ENCODE measurements at places on chromosomes 1 and 21.

DNA sequence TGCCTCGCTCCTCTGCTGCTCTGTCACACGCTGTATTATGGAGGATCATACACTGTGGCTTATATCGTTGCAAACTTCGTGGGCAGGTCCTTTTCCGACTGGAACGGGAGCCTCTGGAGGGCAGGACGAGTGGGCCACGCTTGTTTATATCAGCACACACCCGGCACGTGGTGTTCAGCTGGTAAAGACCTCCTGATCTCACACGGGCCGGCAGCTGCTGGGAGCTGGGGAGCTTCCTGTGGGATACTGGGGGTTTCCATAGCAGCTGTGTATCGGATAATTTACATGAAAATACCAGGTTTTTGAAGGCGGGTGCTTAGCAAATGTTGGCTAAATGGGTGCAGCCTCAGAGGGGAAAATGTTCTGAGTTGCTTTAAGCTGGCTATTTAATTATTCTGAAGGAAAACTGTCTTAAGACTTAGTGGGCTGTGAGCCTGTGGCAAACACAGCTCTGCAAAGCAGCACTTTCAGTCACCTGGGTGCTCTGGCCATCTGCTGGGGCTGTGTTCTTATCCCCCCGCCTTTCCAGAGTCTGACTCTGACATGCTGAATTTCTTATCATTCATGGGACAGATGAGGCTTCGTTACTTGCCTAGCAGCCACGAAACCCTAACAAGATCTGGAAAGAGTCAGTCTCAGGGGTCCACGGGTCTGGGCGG lies 103.6 kb upstream of the GCLM start:
- no peak for DNase-seq

DNA sequence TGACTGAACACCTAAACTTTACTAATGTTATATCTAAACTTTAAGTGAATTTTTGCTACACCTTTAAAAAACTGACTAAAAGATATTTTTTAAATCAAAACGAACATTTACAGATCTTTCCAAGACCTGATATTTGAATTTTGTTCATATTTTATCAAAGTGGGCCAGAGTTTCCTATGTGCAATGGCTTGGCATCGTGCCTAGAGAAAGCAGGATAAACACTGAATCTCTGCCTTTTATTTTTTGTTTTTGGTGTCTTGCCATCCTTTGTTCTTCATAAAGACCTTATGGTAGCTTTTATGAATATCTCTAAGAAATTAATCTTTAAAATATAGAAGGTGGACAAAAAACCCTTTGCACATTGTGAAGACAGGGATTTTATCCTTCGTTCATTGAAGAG lies 25.8 kb upstream of the VPS26C start:
- no peak for DNase-seq

- DNase-seq = no peak
Measured at GRCh38 chr1:173206816-173207568, at the start of gene TNFSF4. TNFSF4 (minus strand) TSS chr1:173207331; CDS start chr1:173207176, 155 bp downstream.

DNA sequence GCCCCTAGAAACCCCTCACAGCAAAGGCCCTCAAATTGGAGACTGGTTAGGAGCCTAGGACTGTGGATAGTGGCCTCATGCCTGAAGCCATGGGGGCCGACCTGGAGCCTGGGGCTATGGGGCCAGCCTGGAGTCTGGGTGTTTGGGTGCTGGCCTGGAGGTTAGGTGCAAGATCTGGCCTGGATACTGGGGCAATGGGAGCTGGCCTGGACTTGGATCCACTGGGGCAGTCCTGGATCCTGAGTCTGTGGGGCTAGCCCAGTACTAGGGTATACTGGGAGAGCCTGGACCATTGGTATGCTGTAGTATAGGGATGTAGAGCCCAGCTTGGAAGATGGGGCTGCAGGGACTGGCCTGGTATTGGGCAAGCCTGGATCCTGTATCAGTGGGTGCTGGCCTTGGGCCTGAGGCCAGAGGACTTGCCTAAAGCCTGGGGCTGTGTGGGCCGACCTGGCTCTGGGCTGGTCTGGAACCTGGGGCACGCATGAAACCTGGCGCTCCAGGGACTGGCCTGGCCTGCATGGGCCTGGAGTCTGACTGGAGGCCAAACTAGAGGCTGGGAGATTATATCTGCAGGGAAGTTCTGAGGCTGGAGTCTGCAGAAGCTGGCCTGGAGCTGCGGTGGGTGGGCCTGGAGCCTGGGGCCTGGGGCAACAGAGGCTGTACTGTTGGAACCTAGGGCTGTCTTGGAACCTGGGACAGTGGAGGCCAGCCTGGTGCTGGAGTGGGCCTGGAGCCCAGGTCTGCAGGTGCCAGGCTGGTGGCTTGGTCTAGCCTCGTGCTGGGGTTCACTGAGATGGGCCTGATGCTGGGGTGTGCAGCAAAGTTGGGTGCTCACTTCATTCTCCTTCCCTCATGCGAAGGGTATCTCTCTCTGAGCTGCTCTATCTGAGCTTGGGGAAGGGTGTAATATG lies 12.6 kb upstream of the DENND1B start:
- DNase-seq = no peak

DNA sequence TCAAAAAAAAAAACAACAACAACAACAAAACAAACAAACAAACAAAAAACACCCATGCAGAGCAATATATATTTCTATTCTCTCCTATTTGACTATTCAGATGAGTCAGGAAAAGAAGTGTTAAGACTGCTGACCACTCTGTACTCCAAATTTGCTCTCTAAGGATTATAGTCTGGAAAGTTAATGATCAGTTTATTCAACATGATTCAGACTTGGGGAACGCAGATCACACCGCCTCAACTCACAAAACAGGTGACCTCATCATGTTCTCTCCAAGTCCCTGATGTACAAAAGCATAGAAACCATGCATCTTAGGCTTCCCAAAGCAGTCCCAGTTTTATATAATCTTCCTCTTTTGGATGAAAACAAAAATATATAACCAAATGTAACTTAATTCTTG lies 51.9 kb upstream of the PRRC2C start:
- DNase-seq = no peak

DNA sequence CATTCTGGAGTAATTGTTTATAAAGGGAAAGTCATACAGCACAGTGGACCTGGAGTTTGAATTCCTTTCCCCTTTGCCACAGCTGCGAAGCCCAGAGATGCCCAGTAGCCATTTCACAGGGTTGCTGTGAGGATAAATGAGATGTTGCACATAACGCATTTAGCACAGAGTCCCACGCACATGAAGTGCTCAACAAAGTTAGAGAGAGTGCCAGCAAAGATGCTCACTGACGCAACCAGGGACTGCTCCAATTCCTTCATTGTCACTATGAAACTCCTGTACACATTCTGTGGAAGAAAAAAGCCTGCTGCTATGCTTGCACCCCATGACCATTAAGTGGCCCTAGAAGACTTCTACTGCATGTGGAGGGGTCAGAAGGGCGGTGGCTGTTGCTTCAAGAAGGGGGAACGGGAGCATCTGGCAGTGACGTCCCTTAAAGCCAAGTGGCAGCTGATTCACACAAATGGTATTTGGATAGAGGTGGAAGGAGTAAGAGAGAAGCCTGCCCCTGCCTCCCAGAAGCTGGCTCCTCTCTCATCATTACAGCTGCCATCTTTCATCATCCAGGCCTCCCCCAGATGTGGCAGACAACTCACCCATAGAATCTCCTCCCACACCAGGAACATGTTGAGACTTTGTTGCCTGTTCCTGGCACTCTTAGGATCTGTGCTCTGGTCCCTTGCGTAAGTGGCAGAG lies 26.5 kb upstream of the VAV3 start:
- DNase-seq = no peak

DNA sequence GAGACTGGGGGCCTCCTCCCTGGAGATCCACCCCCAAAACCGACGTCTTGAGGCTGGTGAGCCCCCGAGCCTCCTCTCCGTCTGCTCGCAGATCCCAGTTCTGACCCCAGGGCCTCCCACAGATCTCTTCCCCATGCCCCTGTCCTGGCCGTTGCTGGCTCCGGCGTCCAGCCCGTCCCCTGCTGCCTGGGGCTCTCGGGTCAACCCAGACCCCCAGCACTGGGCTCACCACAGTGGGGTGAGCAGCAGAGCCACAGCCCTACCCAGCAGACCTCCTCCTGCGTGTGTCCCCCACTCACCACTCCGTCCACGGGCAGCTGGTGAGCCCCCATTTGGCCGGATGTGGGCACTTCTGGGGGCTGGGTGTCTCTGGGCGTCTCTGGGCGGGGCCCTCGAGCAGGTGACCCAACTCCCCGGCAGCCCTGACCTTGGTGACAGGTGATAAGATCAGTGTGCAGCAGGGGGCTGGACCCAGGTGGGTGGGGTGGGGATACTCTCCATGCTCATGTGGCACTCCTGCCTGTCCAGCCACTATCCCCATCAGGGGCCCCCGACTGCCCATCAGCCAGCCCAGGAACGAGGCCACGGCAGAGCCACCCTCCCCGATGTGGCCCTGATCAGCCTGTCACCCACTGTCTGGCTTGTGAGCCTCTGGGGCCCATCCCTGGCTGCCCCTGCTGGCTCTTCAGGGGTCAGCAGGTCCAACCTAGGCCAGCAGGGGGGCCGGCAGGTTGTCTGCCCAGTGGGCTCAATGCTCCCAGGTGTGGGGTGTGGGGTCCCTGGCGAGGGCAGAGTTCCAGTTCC lies 709 bp downstream of the TNFRSF14 start:
- DNase-seq = no peak

GRCh38 chr1:230270185-230270558 lies 156.0 kb downstream of the PGBD5 start:
- DNase-seq = no peak

DNA sequence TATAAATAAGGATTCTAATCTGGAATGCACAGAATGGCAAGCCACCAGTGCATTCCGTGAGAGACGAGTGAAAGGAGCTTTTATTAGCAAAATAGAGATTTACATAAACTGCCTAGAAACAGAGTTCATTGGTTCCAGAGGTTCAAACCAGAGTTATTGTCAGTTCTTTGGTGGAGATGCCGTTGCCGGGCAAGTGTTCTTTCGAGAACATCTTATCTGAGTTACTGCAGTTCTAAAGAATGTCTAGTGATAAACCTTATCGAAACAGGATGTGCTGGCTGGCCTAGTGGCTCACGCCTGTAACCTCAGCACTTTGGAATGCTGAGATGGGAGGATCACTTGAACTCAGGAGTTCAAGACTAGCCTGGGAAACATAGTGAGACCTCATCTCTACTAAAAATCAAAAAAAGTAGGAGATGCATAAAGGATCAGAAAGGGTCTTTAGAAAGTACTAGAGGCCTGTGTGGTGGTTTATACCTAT lies 19.9 kb upstream of the EVI5 start:
- no peak for DNase-seq

GRCh38 chr1:29931477-29932175 lies 695.3 kb downstream of the PTPRU start:
- DNase-seq = no peak

GRCh38 chr21:34073032-34073748 lies at the start of the genes MRPS6 and SLC5A3:
MRPS6 (plus strand) TSS chr21:34073578; CDS start chr21:34073701, 123 bp downstream.
SLC5A3 (plus strand) TSS chr21:34073578; CDS start chr21:34095199, 21,621 bp downstream.
- no peak for DNase-seq

GRCh38 chr1:117698398-117699160 lies 92.7 kb downstream of the TENT5C start:
- peak; percentile 61 for DNase-seq

DNA sequence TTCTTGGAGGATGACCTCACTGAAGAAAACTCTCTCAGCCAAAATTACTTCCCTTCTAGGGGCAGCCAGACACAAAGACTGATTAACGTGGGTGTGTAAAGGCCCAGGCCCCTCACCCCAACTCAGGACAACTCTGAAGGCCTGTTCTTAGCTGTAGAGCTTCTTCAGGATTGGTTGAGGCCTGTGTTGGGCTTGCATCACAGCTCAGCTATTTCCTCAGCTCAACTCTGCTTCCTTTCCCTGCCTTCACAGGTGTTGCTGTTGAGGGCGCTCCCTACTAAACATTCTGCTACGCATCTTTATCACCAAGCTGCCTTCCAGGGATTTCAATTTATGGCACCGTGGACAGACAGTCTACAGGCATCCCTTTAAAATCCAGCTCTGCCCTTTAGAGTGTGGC lies 36.8 kb downstream of the MAB21L3 start:
- DNase-seq = peak; percentile 58

- DNase-seq = no peak
Measured at GRCh38 chr1:44962729-44963128, 23.7 kb downstream of the EIF2B3 start.

DNA sequence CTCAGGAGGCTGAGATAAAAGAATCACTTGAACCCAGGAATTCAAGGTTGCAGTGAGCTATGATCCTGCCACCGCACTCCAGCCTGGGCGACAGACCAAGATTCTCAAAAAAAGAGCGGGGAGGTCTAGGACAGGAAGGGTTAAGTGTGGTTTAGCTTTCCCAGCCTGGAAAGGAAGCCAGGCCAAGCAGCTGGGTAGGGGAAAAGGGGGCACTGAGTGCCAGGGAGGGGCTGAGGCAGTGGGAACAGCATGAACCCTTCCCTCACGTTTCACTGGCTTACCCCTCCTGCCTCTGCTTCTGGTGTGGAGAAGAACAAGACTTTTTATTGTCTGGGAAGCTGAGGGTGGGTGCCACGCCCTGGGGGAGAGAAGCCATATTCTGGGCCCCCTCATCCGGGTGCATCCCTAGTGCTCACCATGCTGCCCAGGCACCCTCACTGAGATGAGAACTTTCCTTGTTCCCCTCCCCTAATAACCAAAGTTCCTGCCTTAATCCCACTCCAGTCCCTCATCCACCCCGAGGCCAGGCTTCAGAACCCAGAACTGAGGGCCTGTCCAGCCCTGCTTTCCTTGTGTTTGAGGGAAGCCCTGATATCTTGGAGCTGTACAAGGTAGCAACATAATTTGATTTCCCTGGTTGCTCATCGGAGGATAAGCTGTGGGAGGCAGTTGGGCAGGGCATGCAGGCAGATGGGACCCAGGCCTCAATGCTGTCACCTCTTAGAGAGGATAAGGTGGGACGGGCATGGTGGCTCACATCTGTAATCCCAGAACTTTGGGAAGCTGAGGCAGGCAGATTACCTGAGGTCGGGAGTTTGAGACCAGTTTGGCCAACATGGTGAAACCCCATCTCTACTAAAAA lies 2.0 kb upstream of the LMNA start:
- no peak for DNase-seq

DNA sequence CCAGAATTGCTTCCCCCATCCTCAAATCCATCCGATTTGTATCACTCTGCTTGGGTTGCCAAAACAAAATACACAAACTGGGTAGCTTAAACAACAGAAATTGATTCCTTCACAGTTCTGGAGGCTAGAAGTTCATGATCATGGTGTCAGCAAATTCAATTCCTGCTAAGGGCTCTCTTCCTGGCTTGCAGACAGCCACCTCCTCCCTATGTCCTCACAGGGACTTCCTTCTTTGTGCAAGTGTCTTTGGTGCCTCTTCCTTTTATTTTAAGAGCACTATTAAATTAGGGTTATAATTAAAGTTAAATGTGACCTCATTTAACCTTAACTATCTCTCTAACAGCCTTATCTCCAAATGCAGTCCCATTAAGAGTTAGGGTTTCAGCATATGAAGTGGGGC lies 112.8 kb downstream of the PLPP3 start:
- no peak for DNase-seq

GRCh38 chr1:205588636-205589035 lies 43.2 kb downstream of the ELK4 start:
- DNase-seq = no peak
